ENCODE measurements at places on chromosomes 12 and 14. TPM values are rescaled to one million over a fixed set of nuclear protein-coding genes. Genes with fewer than 3 reads are reported as not detected.

DNA sequence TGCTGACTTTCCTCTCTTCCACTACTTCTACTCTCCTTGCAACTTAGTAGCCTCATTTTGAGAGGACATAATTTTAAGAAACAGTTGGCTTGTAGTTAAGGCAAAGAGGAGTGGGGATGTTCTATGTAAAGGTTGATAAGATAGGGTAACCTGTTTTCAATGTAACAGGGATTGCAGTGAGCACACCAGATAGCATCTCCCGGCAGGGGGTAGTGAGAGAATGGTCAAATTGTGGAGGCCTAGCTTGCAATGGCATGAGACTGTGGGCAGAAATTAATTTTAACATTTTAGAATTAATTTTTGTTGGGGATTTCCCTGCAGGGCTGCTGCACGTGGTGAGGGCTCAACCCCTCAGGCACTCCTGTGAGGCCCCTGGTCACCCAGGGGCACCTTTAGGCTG, 41.4 kb downstream of the KLRG1 start:
- no peaks in the 10 kb centered on the region for H3K4me1 ChIP-seq
- DNase-seq: no peak
- H3K27ac ChIP-seq: no peak overlapping the region
- H3K27me3 ChIP-seq: no peaks in the 10 kb centered on the region
- H3K36me3 ChIP-seq: no peaks in the 10 kb centered on the region

Gene RPS6KL1
- total RNA-seq: 12.3 TPM

DNA sequence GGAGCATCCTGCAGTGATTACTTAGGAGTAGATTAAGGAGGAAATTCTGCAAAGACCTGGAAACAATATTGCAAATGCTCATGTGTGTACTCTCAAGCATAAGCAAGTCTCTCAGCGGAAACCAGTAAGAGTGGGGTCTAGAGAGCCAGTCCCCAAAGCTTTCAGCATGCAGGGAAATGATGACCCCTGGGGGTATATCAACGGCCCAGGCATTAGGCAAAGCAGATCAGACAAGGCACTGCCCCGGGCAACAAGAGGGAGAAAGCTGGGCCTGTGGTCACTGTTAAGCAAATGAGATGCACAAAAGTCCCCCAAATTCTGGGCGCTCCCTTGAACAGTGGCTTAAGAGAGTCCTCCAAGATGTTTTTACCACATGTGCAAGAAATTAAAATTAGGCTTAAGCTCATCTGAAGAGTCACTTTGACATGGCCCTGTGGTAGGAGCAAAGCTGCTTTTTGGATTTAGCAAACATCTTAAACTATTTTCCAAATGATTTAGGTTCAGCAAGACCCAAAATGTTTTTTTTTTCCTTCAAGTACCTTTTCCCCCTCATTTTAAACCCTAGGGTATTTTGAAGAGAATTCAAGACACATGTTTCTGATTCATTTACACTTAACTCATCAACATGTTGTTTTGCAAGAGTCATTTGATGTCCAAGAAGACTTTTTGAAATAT, 457.1 kb upstream of the TBX3 start:
- no peaks in the 10 kb centered on the region for H3K27me3 ChIP-seq
- H3K36me3 ChIP-seq: no peaks in the 10 kb centered on the region
- no peaks in the 10 kb centered on the region for H3K4me1 ChIP-seq
- no peak for DNase-seq

DNA sequence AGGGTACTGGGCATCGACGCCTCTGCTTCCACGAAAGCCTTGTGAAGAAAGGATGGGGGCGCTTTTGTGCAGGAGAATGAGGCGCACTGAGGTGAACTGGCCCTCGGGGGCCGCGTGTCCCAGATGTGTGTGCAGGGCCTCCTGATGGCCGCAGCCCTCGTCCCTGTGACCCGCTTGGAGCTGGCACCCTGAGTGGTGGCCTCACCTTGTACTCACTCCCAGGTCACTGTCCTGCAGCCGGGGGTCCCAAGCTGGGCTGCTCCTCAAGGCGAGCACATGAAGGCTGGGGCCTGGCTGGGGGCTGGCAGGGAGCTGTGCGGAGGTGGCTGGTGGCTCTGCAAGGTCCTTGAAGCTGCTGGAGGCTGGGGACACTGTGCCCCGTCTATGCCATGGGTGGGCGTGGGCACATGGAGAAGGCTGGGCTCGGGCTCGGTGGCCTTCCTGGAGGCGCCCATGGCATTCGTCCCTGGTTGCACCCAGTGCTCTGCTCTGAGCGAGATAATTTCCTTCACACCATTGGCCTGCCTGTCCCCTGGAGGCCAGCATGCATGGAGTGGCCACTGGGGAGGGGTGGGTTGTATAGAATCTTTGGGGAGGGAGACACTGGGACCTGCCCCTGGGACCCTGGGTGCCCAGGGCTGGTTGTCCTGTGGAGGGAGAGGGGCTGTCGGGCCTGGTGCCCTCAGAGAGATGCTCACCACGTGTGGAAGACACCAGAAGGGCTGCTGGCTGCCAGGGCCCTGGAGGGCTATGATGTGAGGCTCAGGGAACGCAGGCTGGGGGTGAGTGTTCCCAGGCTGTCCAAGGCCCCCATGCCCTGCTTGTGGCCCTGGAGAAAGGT, 79.3 kb downstream of the TMEM121 start:
- no peaks in the 10 kb centered on the region for H3K36me3 ChIP-seq
- no peak overlapping the region for H3K27ac ChIP-seq
- no peak overlapping the region for H3K4me3 ChIP-seq
- DNase-seq: no peak

DNA sequence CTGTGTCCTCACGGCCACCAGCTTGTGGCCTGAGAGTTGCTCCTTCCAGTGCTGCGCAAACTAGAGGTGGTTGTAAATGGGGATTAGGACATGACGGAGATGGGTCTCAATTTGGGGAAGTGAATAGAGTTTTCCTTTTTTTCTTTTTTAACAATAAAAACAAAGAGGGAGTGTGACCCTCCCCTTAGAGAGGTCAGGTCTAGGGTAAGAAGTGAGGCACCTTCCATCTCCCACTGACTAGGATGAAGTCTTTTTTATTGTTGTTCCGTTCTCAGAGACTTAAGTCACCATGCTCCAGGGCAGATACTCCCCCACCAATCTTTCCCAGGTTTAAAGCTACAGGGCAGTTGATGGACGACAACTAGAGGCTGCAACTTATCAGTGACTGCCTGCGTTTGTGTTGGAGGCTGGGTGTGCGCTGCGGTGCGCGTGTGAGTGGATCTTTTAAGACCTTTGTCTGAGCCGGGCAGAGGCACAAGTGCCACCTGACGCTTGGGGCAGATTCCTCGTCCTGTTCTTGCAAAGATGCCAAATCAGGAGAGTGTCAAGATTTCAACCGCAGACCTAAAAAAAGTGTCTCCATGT, 2.1 kb upstream of the GSC start:
- H3K27ac ChIP-seq: no peak overlapping the region
- peaks cover 8% of the 10 kb centered on the region for H3K4me1 ChIP-seq
- no peaks in the 10 kb centered on the region for H3K36me3 ChIP-seq
- DNase-seq: no peak

GRCh38 chr12:21340403-21340802, 5.7 kb upstream of the SLCO1A2 start:
- H3K4me3 ChIP-seq: no peak overlapping the region
- H3K27ac ChIP-seq: no peak overlapping the region
- H3K4me1 ChIP-seq: no peaks in the 10 kb centered on the region
- H3K27me3 ChIP-seq: peaks cover 87% of the 10 kb centered on the region
- H3K36me3 ChIP-seq: no peaks in the 10 kb centered on the region
- DNase-seq: no peak

- H3K36me3 ChIP-seq: peaks cover 43% of the 10 kb centered on the region
- H3K27ac ChIP-seq: no peak overlapping the region
- DNase-seq: peak; percentile 39
- no peak overlapping the region for H3K4me3 ChIP-seq
- H3K27me3 ChIP-seq: no peaks in the 10 kb centered on the region
Observed at GRCh38 chr14:52012635-52013034, 23.3 kb downstream of the RTRAF start.

DNA sequence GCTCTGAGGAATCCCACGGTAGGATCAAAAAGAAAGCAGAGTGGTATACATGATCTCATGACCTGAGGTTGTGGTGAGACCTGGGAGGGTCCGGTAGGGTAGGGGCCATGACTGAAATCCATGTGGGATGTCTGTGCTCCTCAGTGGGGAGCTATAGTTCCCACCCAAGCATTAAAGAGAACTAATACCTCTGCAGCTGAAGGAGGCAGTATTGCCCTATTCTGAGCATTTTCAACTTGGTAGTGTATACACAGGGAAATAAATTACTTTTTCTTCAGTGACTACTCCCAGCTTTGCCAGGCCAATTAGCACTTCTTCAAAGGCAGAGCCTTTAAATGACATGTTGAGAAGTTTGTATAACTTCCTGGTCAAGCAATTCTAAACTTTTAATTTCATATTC, 613.8 kb downstream of the KCNH5 start:
- no peak for DNase-seq
- no peak overlapping the region for H3K4me3 ChIP-seq
- H3K4me1 ChIP-seq: peaks cover 5% of the 10 kb centered on the region
- no peaks in the 10 kb centered on the region for H3K27me3 ChIP-seq

Gene ETNK1
- total RNA-seq: 38.3 TPM

- no peaks in the 10 kb centered on the region for H3K27me3 ChIP-seq
- no peak overlapping the region for H3K4me3 ChIP-seq
- no peaks in the 10 kb centered on the region for H3K4me1 ChIP-seq
- no peaks in the 10 kb centered on the region for H3K36me3 ChIP-seq
- no peak overlapping the region for H3K27ac ChIP-seq
Observed at GRCh38 chr12:85424581-85425348, 144.7 kb downstream of the ALX1 start.

GRCh38 chr12:21801522-21802288, 27.2 kb upstream of the KCNJ8 start:
- no peaks in the 10 kb centered on the region for H3K36me3 ChIP-seq
- DNase-seq: no peak
- no peak overlapping the region for H3K4me3 ChIP-seq
- no peaks in the 10 kb centered on the region for H3K27me3 ChIP-seq

- no peaks in the 10 kb centered on the region for H3K27me3 ChIP-seq
- no peak overlapping the region for H3K4me3 ChIP-seq
- peak overlapping the region; percentile 5 for H3K27ac ChIP-seq
- H3K4me1 ChIP-seq: peaks cover 9% of the 10 kb centered on the region
Observed at GRCh38 chr12:93750056-93750455, 72.9 kb downstream of the CRADD start.

Gene PLBD1
- total RNA-seq: not detected

Gene TMEM63C
- total RNA-seq: 5.1 TPM

Gene HNF1A
- total RNA-seq: not detected

GRCh38 chr12:88409257-88409656, 171.0 kb downstream of the KITLG start:
- no peak for DNase-seq
- no peaks in the 10 kb centered on the region for H3K27me3 ChIP-seq
- no peaks in the 10 kb centered on the region for H3K36me3 ChIP-seq
- H3K27ac ChIP-seq: no peak overlapping the region
- H3K4me1 ChIP-seq: peaks cover 9% of the 10 kb centered on the region

- H3K4me3 ChIP-seq: no peak overlapping the region
- H3K36me3 ChIP-seq: peaks cover 6% of the 10 kb centered on the region
- no peak for DNase-seq
- no peaks in the 10 kb centered on the region for H3K27me3 ChIP-seq
- H3K4me1 ChIP-seq: no peaks in the 10 kb centered on the region
Observed at GRCh38 chr14:94685681-94686485, 73.7 kb downstream of the SERPINA3 start.

DNA sequence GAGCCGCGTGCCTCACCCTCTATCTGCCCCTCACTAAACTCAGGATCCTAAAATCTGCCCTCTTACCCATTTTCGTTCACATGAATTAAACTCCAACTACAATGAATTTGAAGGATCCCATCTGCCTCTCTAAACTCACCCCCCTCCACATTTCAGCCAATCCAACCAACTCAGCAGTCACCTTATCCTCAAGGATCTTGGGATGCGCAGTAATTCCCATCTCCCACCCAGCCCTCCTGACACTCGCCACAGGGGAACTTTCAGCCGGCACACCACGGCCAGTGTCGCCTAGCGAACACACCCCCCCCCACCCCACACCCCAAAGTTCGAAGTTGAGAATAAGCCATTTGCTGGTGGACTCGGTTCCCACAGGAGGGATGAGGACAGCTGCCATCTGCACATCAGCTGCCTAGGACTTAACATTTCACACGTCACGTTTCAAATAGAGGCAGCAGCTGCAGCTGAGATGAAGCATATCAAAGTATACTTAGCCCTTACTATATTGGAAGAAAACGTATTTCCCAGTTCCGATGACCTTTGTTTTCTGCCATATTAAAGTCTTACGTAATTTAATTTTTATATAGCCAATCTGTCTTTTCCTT, 8.7 kb upstream of the SELPLG start:
- no peaks in the 10 kb centered on the region for H3K27me3 ChIP-seq
- H3K4me1 ChIP-seq: peaks cover 23% of the 10 kb centered on the region
- no peak overlapping the region for H3K4me3 ChIP-seq
- DNase-seq: no peak
- H3K36me3 ChIP-seq: peaks cover 38% of the 10 kb centered on the region

Gene OLR1
- 0.25 TPM for total RNA-seq

Gene TUNAR
- not detected for total RNA-seq

- H3K36me3 ChIP-seq: no peaks in the 10 kb centered on the region
- no peak overlapping the region for H3K4me3 ChIP-seq
- no peaks in the 10 kb centered on the region for H3K27me3 ChIP-seq
- DNase-seq: no peak
- no peak overlapping the region for H3K27ac ChIP-seq
Observed at GRCh38 chr14:37695866-37696265, 100.4 kb downstream of the TTC6 start.

Gene FGF6
- total RNA-seq: not detected

Gene CTSG
- total RNA-seq: not detected

DNA sequence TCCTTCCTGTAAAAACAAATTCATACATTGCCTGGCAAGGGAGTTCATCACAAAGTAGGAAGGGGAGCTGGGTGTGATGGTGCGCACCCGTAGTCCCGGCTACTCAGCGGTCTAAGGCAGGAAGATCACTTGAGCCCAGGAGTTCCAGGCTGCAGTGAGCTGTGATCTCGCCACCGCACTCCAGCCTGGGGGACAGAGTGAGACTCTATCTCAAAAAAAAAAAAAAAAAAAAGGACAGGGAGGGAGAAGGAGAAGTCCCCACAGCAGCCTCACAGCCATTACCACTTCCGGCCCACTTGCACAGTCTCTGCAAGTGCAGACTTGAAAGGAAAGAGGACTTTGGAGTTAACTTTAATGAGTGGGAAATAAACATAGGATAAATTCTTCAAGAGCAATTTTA, 121.0 kb downstream of the FBXL14 start:
- H3K4me3 ChIP-seq: no peak overlapping the region
- DNase-seq: peak; percentile 35
- H3K27me3 ChIP-seq: no peaks in the 10 kb centered on the region
- no peak overlapping the region for H3K27ac ChIP-seq
- peaks cover 11% of the 10 kb centered on the region for H3K4me1 ChIP-seq

Gene IL26
- total RNA-seq: not detected

Gene HELB
- 2.6 TPM for total RNA-seq

Gene ADGRD1
- total RNA-seq: 0.68 TPM

- H3K27me3 ChIP-seq: no peaks in the 10 kb centered on the region
- H3K4me1 ChIP-seq: no peaks in the 10 kb centered on the region
- no peaks in the 10 kb centered on the region for H3K36me3 ChIP-seq
- peak; percentile 22 for DNase-seq
- no peak overlapping the region for H3K4me3 ChIP-seq
Observed at GRCh38 chr14:81062816-81063215, 107.4 kb downstream of the TSHR start.

GRCh38 chr14:93986955-93987354, 10.1 kb upstream of the CCDC197 start:
- peak; percentile 11 for DNase-seq
- H3K4me3 ChIP-seq: no peak overlapping the region
- H3K27me3 ChIP-seq: no peaks in the 10 kb centered on the region
- no peaks in the 10 kb centered on the region for H3K36me3 ChIP-seq

Gene C12orf56
- not detected for total RNA-seq

- H3K27me3 ChIP-seq: no peaks in the 10 kb centered on the region
- H3K27ac ChIP-seq: no peak overlapping the region
- DNase-seq: no peak
- no peak overlapping the region for H3K4me3 ChIP-seq
Observed at GRCh38 chr14:64926398-64926995, 12.2 kb downstream of the CHURC1 start.
